NCI-H1436 treated with DMSO at 0.1 percent for 48 hours (cell line): ENCODE measurements at places on chromosomes 16 and 17.

- DNase-seq = no peak
These were observed 34.9 kb downstream of the PECAM1 start for GRCh38 chr17:64355536-64356303.

DNA sequence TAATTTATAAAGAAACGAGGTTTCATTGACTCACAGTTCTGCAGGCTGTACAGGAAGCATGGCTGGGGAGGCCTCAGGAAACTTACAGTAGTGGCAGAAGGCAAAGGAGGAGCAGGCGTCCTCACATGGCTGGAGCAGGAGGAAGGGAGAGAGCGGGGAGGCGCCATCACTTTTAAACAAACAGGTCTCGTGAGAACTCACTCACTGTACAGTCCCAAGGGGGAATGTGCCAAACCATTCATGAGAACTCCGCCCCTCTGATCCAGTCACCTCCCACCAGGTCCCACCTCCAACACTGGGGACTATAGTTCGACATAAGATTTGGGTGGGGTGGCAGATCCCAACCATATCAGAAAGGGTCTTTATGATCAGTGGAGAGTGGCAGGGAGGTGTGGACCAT is 392.4 kb upstream of the TNRC6C start:
- DNase-seq = no peak

- no peak for DNase-seq
These were observed 130.0 kb downstream of the CYB561 start for GRCh38 chr17:63316100-63316499.

DNA sequence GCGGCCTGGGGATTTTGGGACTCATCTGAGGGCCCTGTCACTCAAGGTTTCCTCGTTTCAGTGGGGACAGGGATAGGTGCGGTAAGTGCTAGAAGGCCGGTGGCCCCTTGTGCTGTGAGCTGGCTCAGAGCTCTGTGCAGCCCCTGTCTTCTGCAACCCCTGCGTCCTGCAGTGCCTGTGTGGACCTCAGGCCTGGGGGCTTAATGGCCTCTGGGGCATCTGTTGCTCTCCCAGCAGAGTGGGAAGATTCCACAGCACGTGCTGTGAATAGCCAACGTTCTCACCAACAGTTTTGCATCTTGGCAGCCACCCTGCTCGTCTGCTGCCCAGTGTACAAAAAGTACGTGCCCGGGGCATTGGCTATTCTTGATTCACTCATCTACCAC is 4.9 kb downstream of the FOXC2 start:
- DNase-seq = no peak

DNA sequence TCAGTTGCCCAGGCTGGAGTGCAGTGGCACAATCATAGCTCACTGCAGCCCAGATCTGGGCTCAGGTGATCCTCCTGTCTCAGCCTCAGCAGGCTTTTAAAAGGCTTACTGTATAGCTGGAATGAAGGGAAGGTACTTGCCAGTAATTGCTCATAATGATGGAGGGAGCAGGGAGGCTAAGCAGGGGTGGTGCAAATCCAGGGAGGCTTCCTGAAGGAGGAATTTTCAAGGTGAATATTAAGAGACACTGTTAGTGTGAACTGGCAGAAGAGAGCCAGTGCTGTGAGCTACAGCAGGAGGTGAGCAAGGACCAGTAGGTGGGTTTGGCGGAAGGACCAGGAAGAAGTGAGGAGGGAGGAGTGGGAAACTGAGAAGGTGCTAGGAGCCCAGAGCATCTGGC is 24.7 kb downstream of the CRHR1 start:
- DNase-seq = no peak

GRCh38 chr17:9287306-9287705 is 266.0 kb downstream of the NTN1 start:
- DNase-seq = no peak

DNA sequence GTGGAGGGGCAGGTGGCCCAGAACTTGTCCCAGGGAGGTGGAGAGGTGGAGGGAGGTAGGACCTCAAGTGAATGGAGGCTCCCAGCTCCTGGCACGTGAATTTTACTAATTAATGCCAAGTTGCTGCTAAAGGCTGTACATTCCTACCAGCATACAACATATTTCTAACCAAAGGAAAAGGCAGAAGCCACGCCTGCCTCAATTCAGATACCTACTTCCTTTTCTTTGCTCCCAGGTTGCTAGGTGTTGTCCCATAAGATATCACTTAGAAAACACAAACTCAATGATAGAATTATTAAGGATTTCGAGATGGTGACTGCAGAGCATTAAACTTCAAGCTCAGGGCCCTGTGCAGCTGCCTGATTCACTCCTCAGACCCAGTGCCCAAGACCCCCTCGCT is 20.5 kb upstream of the SMPD3 start:
- no peak for DNase-seq

GRCh38 chr17:45342871-45343526 is 26.2 kb upstream of the MAP3K14 start:
- no peak for DNase-seq

GRCh38 chr16:69823831-69824563 is 61.9 kb downstream of the WWP2 start:
- no peak for DNase-seq

- DNase-seq = no peak
These were observed 103.4 kb downstream of the ZNF778 start for GRCh38 chr16:89320782-89321501.

DNA sequence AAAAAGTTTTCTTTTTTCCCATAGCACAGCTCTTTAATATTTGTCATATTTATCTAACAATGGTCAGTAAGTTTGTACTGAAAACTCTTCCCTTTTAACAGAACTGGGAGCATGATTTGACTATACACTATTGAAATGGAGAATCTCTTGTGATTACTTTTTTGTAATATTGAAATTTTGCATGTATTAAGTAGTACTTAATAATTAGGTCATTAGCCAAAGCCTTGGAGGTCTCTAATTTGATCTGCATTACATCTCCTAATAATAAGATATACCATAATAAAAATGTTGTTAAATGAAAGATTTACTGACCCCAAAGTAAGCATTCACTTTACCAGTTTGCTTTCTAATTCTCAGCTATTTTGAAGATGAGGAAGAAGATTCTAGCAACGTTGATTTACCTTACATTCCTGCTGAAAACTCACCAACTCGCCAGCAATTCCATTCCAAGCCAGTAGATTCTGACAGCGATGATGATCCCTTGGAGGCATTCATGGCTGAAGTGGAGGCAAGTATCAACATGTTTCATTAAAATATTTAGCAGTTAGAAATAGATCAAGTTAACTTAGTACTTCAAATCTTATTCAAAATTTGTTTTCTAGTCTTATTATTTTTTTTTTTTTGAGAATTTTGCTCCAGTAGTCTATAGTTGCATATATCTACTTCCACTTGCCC is 18.2 kb downstream of the DDX42 start:
- DNase-seq = no peak

- no peak for DNase-seq
These were observed 47.2 kb downstream of the TNRC6A start for GRCh38 chr16:24776501-24777220.

DNA sequence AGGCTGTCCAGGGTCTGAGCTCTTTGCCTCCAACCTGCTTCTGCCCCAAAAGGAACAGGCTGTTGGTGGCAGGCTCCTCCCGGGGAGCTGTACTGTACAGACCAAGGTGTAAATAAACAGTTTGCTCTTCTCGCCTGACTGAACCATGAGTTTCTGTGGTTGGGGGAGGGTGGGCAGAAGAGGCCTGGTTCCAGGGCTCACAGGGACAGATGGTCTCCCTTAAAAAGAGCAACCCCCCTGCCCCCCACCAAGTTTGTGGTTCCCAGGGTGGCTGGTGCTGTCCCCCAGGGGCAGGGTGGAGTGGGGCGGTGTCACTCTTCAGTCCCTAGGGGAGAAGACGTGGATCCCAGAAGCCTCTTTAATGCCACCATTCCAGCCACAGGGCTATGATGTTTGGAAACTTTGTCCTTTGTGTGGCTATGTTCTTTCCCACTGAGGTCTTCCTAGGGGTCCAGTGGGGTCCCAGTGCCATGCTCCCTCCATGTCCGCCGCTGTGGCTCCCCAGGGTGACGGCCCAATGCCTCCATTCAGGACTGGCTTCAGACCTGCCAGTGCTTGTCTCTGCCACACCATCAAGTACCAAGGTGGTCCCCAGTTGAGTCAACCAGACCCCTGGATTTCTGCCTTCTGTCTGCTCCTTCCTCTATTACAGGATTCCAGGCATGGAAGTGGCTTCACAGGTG is 146.7 kb downstream of the RAB11FIP4 start:
- no peak for DNase-seq
